ENCODE measurements at places on chromosomes 12 and 14. TPM values are rescaled to one million over a fixed set of nuclear protein-coding genes. Genes with fewer than 3 reads are reported as not detected.

Gene SLC6A12
- total RNA-seq: 0.68 TPM

Gene TRIP11
- 51.2 TPM for total RNA-seq

Gene GALNT9
- not detected for total RNA-seq

Gene ERP27
- total RNA-seq: 0.19 TPM

Gene SMCO2
- total RNA-seq: not detected

Gene KRT79
- total RNA-seq: not detected

Gene BAG5
- total RNA-seq: 16.1 TPM

Gene CD163
- 97.5 TPM for total RNA-seq

Gene HVCN1
- total RNA-seq: 11.8 TPM

Gene CCDC197
- total RNA-seq: 0.84 TPM

Gene HOXC12
- total RNA-seq: not detected

Gene ZFHX2
- 0.60 TPM for total RNA-seq

Gene PAPLN
- total RNA-seq: 2.5 TPM

Gene APOF
- not detected for total RNA-seq

Gene KRT3
- not detected for total RNA-seq

Gene KLHDC1
- 7.1 TPM for total RNA-seq

Gene COX8C
- 0.51 TPM for total RNA-seq

Gene ALDH1L2
- 2.7 TPM for total RNA-seq

Gene SIRT4
- total RNA-seq: 9.0 TPM

Gene TRIM9
- total RNA-seq: 0.62 TPM

Gene ATP2A2
- total RNA-seq: 3,009 TPM

Gene FGF6
- not detected for total RNA-seq

Gene GPR137C
- 0.51 TPM for total RNA-seq

Gene SART3
- 21.7 TPM for total RNA-seq

Gene PLD4
- not detected for total RNA-seq

Gene FSCB
- not detected for total RNA-seq

Gene KRT8
- total RNA-seq: 117 TPM

All from Right ventricle myocardium inferior (tissue), 1 donor.